Right cardiac atrium (tissue), 5 donors: ENCODE measurements at places on chromosomes 7 and 10. TPM values are rescaled to one million over a fixed set of nuclear protein-coding genes. Genes with fewer than 3 reads are reported as not detected.

Gene TMEM209
- 9.8 TPM for total RNA-seq

Gene IKZF1
- 3.4 TPM for total RNA-seq

Gene OR6B1
- not detected for total RNA-seq

Gene CPA1
- not detected for total RNA-seq

Gene MSMB
- total RNA-seq: not detected
